ENCODE measurements at places on chromosomes 11 and 22. TPM values are rescaled to one million over a fixed set of nuclear protein-coding genes. Genes with fewer than 3 reads are reported as not detected.
A peak's percentile ranks its signal among the peaks of the same experiment; 100 is the strongest.

DNA sequence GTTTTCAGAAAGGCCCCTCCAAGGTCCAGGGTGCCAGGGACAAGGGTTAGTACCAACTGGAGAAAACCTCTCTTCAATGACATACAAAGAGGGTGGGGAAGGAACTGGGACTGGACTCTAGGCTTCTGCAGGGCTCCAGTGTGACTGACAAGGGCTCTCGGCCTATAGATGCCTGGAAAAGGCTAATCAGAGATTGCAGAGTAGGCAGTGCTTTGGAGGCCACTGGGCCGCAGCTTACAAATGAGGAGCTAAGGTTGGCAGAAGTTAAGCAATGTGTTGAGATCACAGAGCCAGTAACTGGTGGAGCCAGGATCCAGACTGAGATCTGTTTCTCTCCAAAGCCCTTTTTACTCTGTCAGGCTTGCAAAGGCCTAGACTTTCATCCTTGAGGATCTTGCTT is 7.4 kb upstream of the DGKZ start:
- no peak for DNase-seq

DNA sequence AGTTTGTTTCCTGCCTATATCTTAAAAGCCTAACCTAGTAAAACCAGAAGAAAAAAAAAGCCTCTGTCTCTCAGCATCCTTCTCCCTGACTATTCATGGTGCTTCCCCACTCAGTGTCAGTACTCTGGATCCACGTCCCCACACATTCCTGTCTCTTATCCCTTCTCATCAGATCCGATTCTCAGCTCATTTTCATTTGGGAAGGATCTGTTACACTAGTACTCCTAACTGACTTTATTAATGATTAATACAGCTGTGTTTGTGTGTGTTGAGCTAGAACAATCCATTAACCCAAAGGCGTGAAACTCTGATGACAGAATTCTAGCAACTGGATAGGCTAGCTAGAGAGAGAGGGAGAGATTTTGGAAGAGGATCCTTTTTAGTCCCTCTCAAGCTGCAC is 1.5 kb downstream of the PRRG4 start:
- no peak for DNase-seq

Gene CD248
- total RNA-seq, result 562 TPM

Gene MMP10
- 1.1 TPM for total RNA-seq

Gene GDPD4
- not detected for total RNA-seq

DNA sequence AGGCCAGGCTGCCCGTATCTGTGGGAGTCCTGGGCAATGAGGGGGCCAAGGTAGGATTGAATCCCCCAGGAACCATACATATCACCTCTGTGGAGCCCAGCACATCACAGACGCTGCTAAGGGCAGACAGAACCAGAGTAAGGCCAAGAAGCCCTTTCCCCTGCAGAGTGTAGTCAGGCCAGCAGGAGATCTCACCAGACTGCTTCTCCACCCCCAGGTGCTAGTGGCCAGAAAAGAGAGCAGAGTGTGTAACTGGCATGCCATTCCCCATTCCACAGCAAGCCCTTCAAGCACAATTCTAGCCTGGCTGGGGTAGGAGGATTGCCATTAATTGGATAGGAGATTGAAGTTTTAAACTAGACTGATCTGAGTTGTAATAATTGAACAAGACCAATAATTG is 28.0 kb upstream of the FCHSD2 start:
- no peak for DNase-seq

Gene YPEL1
- total RNA-seq, result 0.18 TPM

DNA sequence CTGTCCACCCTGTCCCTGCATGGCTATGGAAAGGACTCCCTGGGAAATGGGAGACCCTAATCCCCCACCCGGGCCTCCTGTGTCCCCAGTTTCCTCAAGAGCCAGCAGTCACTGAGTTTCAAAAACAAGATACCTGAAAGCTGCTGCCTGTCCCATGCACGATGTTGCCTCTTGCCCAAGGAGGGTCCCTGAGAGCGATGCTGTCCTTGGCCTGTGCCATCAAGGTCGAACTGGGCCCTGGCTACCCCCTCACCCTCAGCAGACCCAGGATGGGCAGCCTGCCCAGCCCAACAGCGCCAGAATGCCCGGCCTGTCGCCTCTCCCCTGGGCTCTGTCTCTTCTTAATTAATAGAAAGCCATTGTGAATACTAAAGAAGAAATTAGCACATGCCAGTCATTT is 104.5 kb upstream of the LMO1 start:
- DNase-seq, result no peak

DNA sequence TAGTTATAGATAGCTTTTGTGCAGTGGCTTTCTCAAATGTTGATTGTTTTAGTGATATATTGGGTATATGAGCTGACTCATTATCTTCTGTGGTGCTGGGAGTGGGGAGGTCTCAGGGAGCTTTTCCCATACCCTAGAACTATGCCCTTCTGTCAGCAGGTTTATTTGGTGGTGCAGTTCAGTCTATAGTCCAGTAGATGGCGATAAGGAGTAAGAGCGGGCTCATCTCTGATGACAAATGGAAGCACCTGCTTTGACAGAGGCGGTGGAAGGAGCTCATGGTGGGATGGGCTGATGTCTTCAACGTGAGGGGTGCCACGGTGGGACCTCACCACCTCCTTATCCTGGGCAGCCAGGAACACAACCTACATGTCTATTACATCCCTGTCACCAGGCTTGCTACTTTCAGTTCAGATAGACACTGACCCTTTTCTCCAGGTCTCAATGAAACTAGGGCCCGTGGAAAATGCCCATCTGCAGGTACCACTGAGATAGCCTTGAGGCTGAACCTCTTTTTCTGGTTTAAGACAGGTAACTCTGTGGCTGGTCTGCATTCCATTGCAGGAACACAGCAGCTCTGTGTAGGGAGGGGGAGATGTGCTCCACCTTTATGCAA is 13.0 kb upstream of the OR6A2 start:
- DNase-seq, result peak; percentile 15

GRCh38 chr11:32891657-32892354 is 805 bp upstream of the QSER1 start:
- no peak for DNase-seq

- DNase-seq, result no peak
Observed at GRCh38 chr22:26597480-26597879, 7.5 kb upstream of the TPST2 start.

Measured in HFFc6 (cell line).